NCI-H345 (cell line): ENCODE measurements at places on chromosomes 1 and 21.

DNA sequence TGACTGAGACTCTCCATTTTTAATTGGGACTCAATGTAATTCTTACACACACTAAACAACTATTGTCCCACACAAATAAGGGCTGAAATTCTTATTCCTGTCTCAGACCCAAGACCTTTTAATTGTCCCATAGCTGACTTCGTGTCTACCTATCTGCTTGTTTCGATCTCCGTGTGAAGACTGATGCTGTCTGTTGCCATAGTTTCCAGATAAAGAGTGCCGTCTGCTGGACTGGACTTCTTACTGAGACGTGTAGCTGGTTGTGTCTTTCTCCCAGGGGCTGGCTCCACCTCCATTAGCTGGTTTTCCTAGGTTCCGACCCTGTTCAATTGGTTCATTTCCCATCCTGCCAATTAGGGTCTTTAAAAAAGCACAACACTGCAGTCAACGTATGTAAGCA, 235.3 kb upstream of the PLXNA2 start:
- DNase-seq: no peak

GRCh38 chr1:184223216-184223615, 163.6 kb upstream of the C1orf21 start:
- no peak for DNase-seq

DNA sequence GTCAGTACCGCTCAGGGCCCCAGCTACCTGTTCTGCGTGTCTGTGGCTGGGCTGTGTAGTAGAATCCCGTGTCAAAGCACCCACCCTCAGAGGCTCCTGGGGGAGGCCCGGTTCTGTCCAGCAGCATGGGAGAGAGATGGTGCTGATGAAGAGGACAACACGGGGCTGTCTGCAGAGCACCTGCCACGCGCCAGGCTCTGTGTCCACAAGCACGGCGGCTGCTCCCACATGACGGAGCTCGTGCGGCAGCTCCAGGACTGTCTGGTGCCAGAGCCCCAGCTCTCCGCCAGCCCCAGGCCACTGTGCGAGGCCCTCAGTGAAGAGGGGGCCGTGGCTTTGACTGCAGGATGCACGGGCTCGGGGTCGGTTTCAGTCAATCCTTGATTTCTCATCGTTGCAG, 42.0 kb upstream of the TSPEAR start:
- no peak for DNase-seq

- peak; percentile 89 for DNase-seq
These were observed 62.7 kb downstream of the DMAP1 start for GRCh38 chr1:44275991-44276405.

- DNase-seq: no peak
These were observed 15.1 kb downstream of the ZBTB8B start for GRCh38 chr1:32480003-32480402.

DNA sequence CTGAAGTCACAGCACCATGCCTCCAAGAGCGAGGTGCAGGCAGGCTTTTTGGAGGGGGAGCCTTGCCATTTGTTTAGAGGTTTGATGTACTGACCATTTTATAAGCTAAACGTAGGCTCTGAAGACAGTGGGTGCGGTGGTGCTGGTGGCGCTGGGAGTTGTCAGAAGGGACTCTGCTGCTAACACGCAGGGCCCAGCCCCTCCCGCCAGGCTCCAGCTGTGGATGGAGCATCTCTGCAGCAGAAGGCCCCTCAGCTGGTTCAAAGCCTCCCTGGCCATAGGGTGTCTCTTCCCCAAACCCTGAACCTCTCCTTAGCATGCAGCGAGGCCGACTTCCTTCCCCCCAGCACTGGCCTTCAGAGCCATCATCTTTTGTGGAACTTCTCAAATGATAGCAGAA, 105.3 kb downstream of the AJAP1 start:
- no peak for DNase-seq

GRCh38 chr1:81452693-81453366, 347.9 kb upstream of the ADGRL2 start:
- no peak for DNase-seq

DNA sequence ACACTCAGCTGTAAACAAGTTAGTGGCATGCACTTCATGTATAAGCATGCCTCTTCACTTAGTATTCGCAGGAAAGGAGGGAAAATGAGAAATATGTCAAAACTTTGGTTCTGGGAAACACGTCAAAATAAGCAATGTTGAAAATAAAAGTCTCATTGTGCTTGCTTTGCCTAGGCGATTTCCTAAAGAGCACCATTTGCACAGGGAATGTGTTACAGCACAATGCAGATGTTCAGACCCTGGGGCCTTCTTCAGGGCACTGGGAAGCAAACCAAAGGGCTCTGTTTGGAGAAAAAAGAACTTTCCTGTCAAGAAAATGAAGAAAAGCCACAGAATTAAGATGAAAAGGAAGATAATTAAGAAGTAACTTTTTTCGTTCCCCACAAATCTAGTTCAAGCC, 98.6 kb upstream of the PLD5 start:
- no peak for DNase-seq

GRCh38 chr1:47617381-47618221, 179.8 kb downstream of the FOXD2 start:
- no peak for DNase-seq

DNA sequence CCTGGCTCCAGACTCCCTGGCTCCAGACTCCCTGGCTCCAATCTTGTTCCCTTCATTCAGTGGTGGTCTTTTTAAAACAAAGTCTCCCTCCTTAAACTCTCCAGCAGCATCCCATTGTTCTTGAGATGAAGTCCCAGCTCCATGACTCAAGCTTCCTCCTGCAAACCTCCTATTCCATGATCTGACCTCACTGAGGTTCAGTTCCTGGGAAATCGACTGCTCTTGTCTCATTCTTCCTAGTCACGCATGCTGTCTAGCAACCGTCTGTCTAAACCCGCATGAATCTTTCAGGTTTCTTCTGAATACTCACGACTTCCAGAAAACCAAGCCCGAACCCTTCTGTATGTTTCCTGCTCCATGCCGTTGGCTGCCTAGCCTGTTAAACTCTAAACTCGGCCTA, 91.9 kb downstream of the RAVER2 start:
- DNase-seq: no peak

DNA sequence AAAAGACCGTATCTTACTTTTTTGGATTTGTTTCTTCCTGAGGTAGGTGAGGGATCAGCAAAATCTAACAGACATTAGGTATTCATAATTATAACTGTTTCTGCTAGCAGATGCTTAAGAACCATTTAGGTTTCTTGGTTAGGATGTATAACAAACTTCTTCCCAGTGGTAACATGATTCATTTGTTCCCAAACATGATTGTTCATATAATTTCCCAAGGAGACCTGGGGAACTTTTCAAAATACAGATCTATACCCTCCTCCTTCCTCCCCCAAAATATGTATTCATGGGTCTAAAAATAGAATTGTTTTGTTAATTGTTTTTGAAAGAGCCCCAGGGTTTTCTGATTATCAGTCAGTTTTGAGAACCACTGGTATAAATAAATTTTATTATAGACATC, 228.2 kb downstream of the COP1 start:
- DNase-seq: no peak

DNA sequence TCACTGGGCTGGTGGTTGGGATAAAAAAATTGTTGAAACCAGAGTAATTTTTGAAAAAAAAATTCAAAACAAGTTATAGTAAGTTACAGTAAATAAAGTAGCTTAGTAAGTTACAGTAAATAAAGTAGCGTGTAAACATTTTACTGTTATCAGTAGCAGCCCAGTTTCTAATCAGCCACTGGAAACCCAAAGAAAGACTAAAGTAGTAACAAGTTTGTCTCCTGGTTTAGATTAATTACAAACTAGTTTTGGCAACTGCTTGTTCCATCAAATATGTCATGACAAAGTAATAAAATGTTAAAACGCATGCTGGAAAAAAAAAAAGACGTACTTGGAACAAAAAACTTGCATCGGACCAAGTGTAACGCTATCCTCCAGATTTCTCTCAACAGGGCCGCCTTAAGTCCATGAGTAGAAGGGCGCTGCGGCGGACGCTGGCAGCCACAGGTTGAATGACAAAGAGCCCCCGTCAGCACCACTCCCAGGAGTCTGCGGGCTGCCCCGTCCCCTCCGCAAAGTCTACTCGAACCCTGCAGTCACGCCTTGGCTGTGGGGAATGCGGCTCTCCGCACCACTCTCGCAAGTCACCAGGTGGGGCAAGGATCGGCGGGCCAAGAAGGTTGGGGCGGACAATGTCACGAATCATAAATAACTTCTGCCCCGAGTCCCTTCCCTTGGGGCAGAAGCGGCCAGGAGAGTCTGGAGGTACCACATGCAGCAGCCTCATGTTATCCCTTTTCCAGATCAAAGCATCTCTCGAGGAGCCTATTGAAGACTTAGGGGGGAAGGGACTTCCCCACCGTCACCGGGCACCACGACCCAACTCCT, 837 bp downstream of the SLC16A1 start:
- DNase-seq: peak; percentile 48

- no peak for DNase-seq
These were observed 66.7 kb downstream of the ITPKB start for GRCh38 chr1:226672339-226672762.

GRCh38 chr1:36613721-36614120, 131.0 kb upstream of the CSF3R start:
- DNase-seq: no peak

GRCh38 chr1:234655328-234656069, 45.5 kb upstream of the IRF2BP2 start:
- no peak for DNase-seq

DNA sequence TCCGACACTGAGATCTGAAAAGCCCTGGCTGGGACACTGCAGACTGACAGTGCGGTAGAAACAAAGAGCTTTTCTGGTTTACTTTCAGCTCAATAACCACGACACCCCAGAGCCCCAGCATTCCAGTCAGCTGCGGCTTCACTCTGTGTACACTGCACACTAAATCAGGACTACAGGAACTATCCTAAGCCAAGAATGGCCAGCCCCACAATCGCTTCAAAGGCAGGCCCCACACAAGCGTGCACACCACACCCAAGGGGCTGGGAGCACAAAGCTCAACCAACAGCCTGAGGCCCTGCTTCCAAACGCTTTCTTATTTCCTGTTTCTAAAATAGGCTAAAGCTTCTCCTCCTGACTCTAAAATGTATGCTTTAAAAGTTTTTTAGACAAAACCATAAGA, 28.4 kb downstream of the URB1 start:
- DNase-seq: no peak
